Upper lobe of left lung (tissue), 6 donors: ENCODE measurements at places on chromosomes 3 and 15. TPM values are rescaled to one million over a fixed set of nuclear protein-coding genes. Genes with fewer than 3 reads are reported as not detected.

DNA sequence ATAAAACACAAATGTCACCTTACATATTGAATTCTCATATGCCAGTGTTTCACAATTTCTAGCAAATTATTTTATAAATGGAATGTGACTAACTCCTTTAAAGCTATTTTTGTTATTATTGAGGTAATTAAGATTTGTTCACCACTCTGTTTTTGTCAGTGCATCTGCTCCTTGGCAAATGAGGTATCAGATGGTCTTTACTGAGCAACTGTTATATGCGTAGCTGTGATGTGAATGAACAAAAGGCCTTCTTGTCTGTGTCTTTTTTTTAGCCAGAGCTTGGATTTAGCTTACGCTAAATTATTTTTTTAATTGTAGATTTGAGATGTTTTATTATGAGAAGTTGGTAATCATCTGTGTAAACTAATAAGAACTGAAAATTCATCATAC lies 125.3 kb downstream of the IL5RA start:
- H3K4me1 ChIP-seq, result no peaks in the 10 kb centered on the region
- H3K36me3 ChIP-seq, result no peaks in the 10 kb centered on the region
- H3K27me3 ChIP-seq, result no peaks in the 10 kb centered on the region
- H3K27ac ChIP-seq, result no peak overlapping the region
- no peak for DNase-seq

- no peak overlapping the region for H3K27ac ChIP-seq
- no peak for DNase-seq
- H3K36me3 ChIP-seq, result no peaks in the 10 kb centered on the region
- no peak overlapping the region for H3K4me3 ChIP-seq
Measured at GRCh38 chr3:197961582-197961945, 1.5 kb downstream of the LMLN start.

- no peak overlapping the region for H3K27ac ChIP-seq
- DNase-seq, result no peak
- no peaks in the 10 kb centered on the region for H3K4me1 ChIP-seq
- no peak overlapping the region for H3K4me3 ChIP-seq
Measured at GRCh38 chr3:135012101-135012500, 217.0 kb downstream of the EPHB1 start.

DNA sequence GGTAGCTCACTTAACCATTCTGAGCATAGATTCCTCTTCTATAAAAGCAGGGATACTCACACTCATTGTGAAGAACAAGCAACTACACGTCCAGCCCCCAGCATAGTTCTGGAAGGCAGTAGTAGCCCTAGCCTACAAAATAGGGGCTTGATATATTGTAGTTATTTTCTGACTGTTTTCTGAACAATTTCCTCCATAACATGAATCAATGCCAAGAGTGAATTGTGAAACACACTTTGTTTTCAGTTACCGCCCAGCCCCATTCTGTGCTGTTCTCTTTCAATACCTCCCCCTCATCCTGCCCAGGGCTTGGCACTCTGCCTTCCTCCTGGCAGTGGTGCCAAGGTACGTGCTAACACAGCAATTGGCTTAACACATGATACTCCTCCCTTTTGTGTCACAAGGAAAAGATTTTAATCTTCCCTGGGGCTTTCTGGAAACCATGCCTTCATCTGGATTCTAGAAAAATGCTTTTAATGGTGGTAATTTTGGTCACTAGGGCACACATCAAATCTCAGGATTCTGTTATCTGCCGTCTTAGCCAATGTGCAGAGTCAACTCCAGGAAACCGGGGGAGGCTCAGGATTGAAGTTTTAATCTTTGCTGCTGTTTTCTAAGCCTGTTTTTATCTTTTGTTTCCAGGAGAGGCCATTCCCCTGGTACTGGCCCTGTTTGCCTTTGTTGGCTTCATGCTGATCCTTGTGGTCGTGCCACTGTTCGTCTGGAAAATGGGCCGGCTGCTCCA lies 37.2 kb downstream of the IL20RB start:
- no peaks in the 10 kb centered on the region for H3K27me3 ChIP-seq
- DNase-seq, result no peak
- H3K4me1 ChIP-seq, result peaks cover 21% of the 10 kb centered on the region
- H3K27ac ChIP-seq, result peak overlapping the region; percentile 81
- no peaks in the 10 kb centered on the region for H3K36me3 ChIP-seq

GRCh38 chr3:141920701-141921100 lies 44.3 kb downstream of the ATP1B3 start:
- DNase-seq, result no peak
- H3K27ac ChIP-seq, result no peak overlapping the region
- H3K27me3 ChIP-seq, result no peaks in the 10 kb centered on the region
- peaks cover 33% of the 10 kb centered on the region for H3K36me3 ChIP-seq
- no peaks in the 10 kb centered on the region for H3K4me1 ChIP-seq
- H3K4me3 ChIP-seq, result no peak overlapping the region

DNA sequence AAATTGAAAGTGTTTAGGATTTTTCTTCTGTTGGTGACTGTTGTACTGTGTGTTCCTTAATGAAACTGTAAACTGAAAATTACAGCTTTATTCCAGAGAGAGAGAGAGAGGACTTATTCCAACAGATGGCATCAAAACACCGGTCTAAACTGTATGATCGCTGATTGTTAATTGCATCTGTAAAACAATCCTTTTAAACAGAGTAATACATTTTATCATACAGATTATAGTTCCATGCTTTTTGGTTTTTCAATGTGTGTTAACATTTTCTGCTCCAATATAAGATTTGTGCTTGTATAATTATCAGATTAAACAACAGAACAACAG lies 289.7 kb upstream of the DNAJC19 start:
- no peak overlapping the region for H3K4me3 ChIP-seq
- no peaks in the 10 kb centered on the region for H3K4me1 ChIP-seq
- H3K27me3 ChIP-seq, result no peaks in the 10 kb centered on the region
- no peak for DNase-seq
- H3K36me3 ChIP-seq, result no peaks in the 10 kb centered on the region

DNA sequence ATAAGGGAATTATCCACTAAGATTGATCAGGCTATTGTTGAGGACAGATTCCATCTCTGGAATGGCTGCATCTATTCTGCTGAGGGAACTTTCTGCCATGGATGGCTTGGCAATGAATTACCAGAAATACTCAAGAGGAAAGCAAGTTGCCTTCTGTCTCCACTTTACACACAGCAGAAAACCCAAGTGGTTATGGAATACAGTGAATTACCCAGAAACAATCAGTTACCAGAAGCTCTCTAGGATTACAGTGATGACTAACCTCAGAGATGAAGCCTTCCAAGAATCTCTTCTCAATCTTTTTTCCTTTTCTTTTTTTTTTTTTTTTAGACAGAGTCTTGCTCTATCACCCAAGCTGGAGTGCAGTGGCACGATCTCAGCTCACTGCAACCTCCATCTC lies 183.3 kb downstream of the WDR76 start:
- no peaks in the 10 kb centered on the region for H3K27me3 ChIP-seq
- H3K4me3 ChIP-seq, result no peak overlapping the region
- no peak overlapping the region for H3K27ac ChIP-seq
- H3K36me3 ChIP-seq, result no peaks in the 10 kb centered on the region

DNA sequence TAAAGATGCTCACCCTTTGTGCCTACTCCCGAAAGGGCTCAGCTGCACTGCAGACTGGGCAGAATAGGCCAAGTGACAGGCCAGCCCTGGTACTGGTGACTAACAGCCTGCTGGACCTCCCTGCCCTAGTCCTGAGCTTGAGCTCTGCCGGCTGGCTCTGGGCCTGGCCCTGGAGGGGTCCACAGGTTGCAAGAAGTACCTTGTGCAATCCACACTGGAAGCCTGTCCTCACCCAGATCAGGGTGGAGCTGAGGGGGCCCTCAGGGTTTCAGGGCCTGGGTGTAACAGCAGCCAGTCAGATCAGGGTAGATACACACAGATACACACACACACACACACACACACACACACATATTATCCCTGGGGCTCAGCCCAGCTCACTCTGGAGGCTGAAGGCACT lies 27.3 kb upstream of the PLA2G4D start:
- H3K27ac ChIP-seq, result no peak overlapping the region
- no peaks in the 10 kb centered on the region for H3K27me3 ChIP-seq
- H3K4me3 ChIP-seq, result no peak overlapping the region
- H3K4me1 ChIP-seq, result peaks cover 14% of the 10 kb centered on the region
- H3K36me3 ChIP-seq, result no peaks in the 10 kb centered on the region

Gene SLC2A2
- not detected for total RNA-seq

Gene NANOGP8
- total RNA-seq, result not detected

Gene CCR2
- total RNA-seq, result 3.0 TPM

DNA sequence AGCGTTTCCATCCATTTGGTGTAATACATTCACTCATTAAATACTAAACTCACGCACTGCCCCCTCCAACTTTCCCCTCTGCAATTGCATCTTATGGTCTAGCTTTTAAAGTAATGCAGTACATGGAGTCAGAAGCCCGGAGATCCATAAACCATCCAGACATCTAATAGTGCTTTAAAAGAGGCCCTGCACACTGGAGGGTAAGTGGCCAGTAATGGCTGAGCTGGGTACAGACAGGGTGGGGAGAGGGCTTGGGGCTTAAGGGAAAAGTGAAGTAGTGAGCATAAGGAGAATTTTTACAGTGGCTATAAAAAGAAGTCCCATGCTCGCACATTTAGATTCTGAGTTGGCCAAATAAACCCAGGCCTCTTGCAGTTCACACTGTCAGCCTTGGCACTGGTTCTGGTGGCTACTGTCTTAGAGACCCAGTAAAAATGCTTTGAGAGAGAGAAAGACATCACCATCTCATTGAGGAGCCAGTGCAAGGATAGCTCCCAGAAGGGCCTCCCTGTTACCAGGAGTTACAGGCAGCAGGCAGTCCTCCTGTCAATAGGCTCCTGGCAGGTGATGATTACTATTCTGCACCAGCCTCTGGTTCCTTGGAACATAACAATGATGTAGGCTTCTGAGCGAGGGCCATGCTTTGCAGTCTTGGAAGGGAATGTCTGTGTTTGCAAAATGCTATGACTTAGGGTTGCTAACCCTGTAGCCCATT lies 112.6 kb upstream of the NEO1 start:
- H3K4me1 ChIP-seq, result no peaks in the 10 kb centered on the region
- no peaks in the 10 kb centered on the region for H3K27me3 ChIP-seq
- no peak overlapping the region for H3K27ac ChIP-seq

DNA sequence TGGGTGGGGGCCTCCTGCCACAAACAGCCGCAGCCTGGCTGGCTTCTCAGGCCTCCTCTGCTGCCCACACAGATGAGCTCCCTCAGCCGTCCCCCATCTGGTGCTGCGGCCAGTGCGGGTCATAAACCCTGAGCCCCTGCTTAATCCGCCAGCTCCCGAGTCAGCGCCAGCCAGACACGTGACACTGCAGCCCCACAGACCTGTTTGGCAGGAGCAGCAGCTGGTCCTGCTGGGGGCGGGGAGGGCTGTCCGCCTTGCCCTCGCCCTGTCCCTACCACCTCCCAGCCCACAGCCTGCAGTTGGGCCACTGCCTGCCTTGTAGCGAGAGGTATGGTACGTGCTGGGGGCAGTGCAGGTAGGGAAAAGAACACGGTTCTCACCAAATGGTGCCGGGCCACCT lies 86.2 kb downstream of the IQSEC1 start:
- H3K27ac ChIP-seq, result no peak overlapping the region
- H3K27me3 ChIP-seq, result no peaks in the 10 kb centered on the region
- DNase-seq, result no peak
- no peaks in the 10 kb centered on the region for H3K36me3 ChIP-seq
- H3K4me3 ChIP-seq, result no peak overlapping the region

Gene UACA
- total RNA-seq, result 23.9 TPM

- peaks cover 39% of the 10 kb centered on the region for H3K4me1 ChIP-seq
- H3K36me3 ChIP-seq, result peaks cover 13% of the 10 kb centered on the region
- peak overlapping the region; percentile 78 for H3K27ac ChIP-seq
- DNase-seq, result peak; percentile 80
- H3K4me3 ChIP-seq, result no peak overlapping the region
Measured at GRCh38 chr3:129560911-129561594, 18.1 kb downstream of the H1-8 start.

DNA sequence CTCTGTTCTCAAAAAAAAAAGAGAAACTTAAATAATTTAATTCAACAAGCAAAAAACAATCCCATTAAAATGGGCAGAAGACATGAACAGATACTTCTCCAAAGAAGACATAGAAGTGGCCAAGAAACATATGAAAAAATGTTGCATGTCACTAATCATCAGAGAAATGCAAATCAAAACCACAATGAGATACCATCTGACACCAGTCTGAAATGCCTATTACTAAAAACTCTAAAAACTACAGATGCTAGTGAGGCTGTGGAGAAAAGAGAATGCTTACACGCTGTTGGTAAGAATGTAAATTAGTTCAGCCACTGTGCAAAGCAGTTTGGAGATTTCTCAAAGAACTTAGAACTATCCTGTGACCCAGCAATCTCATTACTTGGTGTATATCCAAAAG lies 382.9 kb downstream of the OTOL1 start:
- no peak overlapping the region for H3K4me3 ChIP-seq
- H3K27me3 ChIP-seq, result no peaks in the 10 kb centered on the region
- H3K4me1 ChIP-seq, result no peaks in the 10 kb centered on the region
- no peak overlapping the region for H3K27ac ChIP-seq
- H3K36me3 ChIP-seq, result no peaks in the 10 kb centered on the region

DNA sequence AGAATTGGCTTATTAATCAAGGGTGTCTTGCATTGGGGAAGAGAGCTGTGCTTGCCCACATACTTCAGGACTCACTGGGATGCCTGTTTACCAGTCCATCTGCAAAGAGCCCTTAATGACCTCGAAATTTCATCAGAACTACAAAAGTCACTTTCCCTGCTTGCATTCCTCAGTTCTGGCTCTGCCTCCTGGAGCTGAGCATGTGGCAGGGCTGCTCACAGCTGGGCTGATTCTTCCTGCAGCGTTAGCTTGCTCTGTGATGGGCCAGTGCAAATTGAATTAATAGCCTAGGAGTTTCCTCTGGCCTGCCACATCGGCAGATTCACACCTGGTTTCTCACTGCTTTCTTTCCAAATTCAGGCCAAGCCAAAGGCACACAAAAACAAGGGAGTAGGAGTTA lies 108.9 kb downstream of the DUT start:
- no peaks in the 10 kb centered on the region for H3K36me3 ChIP-seq
- no peaks in the 10 kb centered on the region for H3K27me3 ChIP-seq
- no peak for DNase-seq
- H3K4me3 ChIP-seq, result no peak overlapping the region
- no peak overlapping the region for H3K27ac ChIP-seq

DNA sequence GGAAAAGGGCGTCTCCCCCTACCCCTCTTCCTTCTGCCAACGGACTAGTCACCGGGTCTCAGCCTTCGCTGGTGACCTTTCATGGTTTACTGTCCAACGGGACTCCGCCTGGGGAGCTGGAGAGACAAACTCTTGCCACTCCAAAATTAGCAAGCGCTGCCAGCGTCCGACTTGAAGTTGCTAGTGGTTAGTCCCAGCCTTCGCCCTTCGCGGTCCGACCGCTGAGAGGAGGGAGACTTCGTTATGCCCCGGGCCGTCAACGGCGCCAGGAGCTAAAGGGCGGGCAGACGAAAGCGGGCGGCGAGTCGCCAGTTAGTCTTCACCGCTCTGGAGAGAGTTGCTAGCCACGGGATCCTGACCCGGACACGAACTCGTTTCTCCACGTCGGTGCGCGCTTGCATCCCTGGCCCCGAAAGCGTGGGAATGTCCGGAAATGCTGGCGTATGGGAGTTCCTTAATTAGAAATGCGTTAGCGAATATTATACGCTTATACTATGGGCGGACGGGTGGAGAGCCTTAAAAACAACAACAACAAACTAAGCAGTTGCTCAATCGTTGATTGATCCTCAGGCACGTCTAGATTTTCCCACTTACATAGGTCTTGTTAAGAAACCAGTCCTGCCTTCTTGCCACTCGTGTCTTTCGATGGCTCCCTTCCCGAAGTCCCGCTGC lies 716 bp downstream of the SMC4 start:
- peak; percentile 86 for DNase-seq
- H3K36me3 ChIP-seq, result no peaks in the 10 kb centered on the region
- peaks cover 22% of the 10 kb centered on the region for H3K4me1 ChIP-seq
- H3K4me3 ChIP-seq, result peak overlapping the region; percentile 85
